ENCODE measurements at places on chromosomes 1 and 21.

DNA sequence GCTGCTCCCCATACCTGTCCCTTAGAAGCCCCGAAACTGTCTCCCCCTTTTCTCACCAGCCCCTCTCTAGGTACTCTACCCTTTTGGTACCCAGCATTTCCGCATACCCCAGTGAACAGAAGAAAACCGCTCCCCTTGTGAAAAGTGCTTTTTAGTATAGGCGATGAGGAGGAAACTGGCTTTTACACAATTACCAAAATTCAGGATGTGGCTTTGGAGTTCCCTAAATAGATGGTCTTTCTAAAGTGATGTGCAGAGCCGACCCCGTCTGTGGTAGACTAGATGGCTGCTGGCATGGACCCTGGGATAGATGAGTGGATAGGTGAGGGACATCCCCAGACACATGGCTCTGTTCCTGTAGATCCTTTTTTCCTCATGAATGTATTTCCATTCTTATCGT lies 2.6 kb upstream of the PER3 start:
- no peak for DNase-seq

- no peak for DNase-seq
Measured at GRCh38 chr1:84708031-84708430, 17.8 kb upstream of the SSX2IP start.

- DNase-seq = peak; percentile 31
Measured at GRCh38 chr1:100036718-100037655, 67.2 kb downstream of the SLC35A3 start.

DNA sequence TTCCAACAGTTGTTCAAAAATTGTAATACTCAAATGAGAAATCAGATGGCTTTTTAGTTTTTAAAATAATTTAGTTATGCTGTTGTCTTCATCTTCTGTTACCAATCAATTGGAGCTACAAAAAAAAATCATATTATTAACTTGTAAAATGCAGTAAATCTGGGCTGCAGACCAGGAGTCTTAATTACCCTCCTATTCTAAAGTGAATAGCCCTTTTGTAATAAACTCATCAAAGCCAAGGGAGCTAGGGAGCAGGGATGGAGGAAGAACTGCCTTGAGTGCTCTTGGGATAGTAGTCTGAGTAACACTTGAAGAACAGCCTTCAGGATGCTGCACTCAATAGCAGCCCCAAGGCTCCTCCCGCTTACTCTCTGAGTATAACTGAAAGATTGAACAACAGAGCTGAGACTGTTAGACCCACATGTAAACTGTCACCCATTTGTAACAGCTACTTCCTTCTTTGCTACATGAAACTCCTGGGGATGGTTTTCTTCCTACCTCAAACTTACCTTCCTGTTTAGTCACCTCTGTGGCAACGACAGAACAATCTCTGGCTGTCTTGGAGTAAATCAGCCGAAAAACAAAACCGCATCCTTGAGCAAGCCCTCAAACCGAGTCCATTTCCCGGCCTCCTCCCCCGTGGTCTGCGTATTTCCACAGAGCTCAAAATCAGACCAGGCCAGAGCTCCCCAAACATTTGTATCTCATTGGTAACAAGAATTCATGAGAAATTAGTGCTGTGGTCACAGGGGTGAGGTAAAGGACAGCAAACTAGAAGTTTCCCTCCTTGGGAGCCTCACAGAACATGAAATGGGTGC lies 55.9 kb downstream of the CD58 start:
- no peak for DNase-seq
